ENCODE measurements at places on chromosomes 11 and 22.

- DNase-seq: no peak
These were observed 30.1 kb downstream of the CACNA1I start for GRCh38 chr22:39600491-39601179.

GRCh38 chr11:119759324-119759723 is 30.3 kb upstream of the NECTIN1 start:
- no peak for DNase-seq

GRCh38 chr11:10460611-10461275 is 5.7 kb downstream of the AMPD3 start:
- no peak for DNase-seq

- DNase-seq: no peak
These were observed 7.0 kb downstream of the PRDX5 start for GRCh38 chr11:64324692-64325469.

- DNase-seq: no peak
These were observed 52.2 kb downstream of the IRAG1 start for GRCh38 chr11:10641177-10641911.

DNA sequence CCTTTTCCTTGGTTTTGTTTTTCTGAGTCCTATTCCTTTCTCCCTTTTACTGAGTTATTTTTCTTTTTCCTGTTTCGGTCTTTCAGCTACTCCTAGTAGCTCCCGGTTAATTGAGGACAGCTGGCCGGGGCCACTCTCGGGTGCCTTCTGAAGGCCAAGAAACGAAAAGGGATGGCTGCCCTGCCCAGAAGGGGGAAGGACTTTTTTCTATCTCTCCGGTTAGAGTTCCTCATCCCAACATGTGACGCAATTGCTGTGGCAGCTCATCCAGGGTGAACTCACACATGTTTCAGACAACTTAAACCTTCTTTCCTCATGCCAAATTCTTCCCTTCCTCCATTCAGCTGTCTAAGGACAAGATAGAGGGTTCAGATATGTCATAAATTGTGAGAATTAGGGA is 83.6 kb downstream of the PIWIL4 start:
- DNase-seq: no peak

DNA sequence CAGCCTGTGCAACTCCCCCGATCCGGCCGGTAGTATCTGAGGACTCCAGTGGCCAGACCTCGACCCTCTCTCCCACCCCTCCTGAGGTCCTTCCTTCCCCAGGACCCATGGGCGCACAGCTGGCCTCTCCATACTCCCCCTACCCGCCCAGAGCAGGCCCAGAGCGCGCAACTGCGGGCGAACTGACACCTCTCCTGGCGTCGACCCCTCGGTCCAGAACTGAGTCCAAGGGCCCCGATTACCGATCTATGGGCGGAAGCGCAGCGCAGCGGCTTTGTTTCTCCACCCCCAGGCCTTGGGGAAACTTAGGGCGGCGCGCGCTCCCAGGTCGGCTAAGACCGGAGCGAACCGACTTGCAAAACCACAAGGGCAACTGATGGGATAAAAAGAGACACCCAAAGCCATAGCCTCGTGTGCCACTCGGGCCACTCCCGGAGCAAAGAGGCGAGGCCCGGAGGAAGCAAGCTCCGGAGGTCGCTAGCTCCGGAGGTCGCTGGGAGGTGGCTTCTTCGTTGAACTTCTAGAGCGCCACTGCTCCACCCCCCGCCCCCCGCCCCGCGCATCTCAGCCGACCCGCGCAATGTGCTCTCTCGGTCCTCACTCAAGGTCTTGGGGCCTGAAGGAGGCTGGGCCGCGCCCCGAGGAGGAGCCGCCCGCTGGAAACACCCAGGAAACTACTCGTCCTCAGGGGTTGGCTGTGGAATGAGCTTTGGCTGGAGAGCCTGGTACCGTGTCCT is 9.8 kb upstream of the ALX4 start:
- DNase-seq: no peak

- no peak for DNase-seq
These were observed 112.3 kb downstream of the IGLL1 start for GRCh38 chr22:23467721-23468294.

GRCh38 chr11:121268581-121268980 is 24.0 kb upstream of the SC5D start:
- no peak for DNase-seq

DNA sequence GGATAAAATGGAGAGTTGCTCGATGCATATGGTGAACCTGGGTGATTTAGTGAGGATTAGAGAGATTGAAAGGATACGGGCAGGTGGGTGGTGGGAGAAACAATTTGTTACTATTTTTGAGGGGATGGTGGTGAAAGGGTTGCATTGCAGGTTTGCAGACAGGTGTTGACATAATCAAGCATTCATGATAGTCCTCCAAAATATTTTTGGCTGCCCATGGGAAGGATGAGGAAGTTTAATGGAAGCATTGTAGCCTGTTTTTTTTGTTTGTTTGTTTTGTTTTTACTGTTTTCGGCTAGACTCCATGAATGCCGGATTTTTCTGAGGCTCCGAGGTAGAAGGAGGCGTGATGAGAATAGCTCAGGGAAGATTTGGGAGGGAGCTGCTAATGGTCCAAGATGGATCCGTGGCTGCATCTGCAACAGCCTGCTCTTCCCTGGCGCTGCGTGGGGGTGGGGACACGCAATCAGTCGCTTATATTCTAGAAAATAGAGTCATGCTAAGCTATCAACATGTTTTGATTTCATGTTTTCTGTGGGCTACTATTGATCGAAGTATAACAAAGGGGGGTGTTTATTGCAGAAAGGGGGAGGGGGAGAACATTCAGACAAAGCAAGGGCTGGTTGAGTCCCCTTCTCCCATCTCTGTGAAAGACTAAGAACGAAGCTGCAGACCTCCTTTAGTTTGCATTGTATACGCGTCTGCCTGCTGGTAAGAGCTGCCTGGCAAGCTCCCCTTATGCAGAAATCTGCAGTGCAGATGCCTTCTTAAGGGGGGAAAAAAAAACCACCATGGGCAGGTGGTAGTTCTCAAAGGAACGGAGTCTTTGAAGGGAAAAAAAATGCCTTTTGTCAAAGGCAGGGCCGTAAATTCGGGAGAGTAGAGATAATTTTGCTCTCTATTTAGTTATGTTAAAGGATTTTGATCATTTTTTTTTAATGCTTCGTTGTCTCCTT is 1.0 kb downstream of the RTN3 start:
- no peak for DNase-seq

DNA sequence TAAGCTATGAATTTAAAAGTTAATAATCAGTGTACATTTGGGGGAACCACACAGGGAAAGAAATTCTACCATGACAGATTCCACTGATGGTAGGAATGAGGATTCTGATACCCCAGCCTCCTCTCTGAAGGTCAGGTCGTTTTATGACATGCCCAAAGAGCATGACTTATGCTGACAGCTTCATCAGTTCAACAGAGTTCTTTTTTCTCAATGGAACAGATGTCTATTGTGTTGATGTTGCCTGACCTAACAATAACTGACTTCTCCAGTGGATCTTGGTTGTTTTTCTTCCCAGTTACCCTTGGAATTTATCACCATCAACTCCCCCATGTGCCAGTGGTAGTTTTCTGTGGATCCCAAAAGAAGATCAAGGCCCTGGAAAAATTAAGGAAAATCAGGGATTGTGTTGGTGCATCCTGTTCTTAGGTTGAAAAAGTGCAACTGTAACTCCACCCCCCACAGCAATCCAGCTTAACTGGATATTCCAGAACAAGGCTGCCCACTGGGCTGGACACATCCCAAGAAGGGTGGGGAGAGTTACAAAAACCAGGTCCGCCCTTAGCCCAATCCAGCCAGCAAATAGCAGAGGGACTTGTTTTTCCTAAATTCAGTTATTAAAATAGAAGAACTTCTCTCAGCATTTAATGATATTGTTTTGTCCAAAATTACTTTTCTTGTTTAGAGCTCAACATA is 31.5 kb upstream of the CAT start:
- DNase-seq: no peak

DNA sequence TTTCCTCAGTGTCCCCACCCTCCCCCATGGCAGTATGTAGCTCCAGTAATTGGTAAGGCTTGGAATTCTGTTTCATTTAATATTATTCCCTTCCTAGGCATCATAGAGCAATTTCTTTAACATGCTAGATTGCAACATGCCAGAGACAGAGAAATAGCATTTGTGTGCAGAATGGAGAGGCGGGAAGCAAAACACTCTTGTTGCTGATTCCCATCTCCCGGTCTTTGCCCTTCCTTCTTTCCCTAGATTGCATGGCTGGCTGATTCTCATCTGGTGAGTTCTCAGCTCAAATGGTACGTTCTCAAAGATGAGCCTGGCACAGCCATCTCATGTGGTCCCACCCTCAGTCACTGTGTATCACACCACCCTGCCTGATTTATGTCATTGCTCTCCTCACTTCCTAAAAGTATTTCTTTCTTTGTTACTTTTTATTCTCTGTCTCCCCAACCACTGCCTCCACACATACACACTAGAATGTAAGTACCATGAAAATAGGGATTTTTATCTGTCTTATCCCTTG is 66.9 kb downstream of the ARFGAP2 start:
- no peak for DNase-seq

DNA sequence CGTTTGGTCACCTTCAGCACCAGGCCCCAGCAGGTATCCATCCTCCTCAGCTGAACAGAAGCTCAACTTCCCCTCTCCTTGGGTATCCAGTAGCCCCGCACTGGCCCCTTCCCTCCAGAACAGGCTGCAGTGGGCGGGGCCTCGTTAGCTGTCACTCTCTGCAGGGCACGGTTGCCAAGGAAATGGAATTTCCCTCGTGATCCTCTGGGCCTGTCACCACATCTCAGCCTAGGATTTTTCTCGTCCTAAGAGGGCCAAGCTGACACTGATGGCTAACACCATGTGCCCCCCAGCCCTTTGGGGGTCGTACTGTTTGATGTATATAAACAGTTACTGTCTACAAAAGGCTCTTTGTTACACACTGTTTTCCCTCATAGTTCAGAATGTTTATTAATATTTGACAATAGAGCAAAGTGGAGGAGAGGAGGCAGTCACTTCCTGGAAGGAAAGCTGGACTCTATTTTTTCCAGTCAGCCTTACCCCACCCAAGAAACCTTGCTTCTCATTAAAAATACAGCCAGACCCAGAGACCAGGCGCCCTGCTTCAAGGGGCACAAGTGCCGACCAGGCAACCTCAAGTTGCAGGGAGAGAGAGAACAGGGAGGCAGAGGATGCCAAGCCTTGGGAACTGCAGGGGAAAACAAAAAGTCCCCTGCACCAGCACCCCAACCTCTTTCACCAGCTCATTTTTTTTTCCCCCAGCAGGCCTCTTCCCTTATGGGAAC is 44.5 kb downstream of the FEZ1 start:
- DNase-seq: no peak

- DNase-seq: no peak
These were observed 32.7 kb downstream of the ARAP1 start for GRCh38 chr11:72719551-72719950.

GRCh38 chr11:117910941-117911655 is 18.1 kb downstream of the TMPRSS13 start:
- no peak for DNase-seq

DNA sequence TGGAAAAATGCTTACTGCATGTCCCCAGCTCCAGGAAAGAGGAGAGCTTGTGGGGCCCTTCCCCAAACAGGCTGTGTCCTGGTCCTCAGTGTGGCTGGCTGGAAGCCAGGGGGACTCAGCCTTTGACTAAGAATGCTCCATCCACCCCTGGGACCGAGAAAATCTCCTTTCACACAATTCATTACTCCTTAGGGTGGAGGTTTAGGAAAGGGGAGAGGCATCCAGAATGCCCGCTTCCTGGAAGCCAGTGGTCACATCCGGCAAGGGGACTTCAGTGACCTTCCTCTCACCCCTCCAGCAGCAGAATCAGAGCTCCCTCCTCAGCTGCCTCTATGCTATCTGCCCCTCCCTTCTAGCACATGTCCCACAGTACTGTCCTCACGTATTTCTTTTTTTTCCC is 21.9 kb downstream of the ATG16L2 start:
- DNase-seq: no peak

DNA sequence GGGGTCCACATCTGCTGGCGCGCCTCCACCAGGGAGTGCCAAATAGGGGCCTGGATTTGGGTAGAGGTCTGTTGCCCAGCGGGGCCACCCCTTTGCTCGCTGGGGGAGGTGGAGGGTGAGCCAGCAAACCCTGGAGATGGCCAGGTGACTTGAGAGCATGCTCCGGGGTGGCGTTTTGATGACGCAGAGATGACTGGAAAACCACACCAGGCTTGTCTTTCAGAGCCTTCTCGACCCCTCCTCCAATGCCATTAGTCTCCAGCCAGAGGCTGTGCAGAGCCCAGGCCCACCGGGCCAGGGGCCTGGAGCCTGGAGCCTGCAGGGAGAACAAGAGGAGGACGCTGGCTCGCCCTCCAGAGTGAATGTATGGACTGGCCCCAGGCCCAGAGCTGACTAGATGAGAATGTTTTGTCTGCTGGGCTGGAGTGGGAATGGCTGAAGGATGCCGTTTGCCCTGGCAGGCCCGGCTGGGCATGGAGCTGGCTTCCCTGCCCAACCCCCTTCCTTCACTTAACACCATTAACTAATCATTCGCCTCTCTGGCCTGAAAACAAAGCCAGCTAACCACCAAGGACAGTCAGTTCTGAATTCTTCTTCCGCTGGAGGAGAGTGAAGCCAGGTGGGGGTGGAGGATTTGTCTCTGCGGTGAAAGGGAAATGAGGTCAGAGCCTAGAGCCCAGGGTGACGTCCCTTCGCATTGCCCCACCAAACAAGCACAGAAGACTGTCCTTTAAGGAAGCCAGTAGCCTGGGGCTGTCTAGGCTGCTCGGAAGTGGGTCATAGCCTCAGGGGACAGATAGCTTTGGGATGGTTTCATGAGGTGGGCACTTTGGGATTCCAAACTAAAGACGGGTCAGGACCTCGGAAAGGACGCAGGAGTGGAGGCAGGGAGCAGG is 1.6 kb upstream of the MCAM start:
- no peak for DNase-seq

Measured in activated T-cell treated with anti-CD3 and anti-CD28 coated beads for 4 hours (primary cell).